ENCODE measurements at places on chromosomes 11 and 22.

- no peak for DNase-seq
These were observed 1.4 kb upstream of the CPT1A start for GRCh38 chr11:68843052-68843561.

- no peak for DNase-seq
These were observed 121.1 kb upstream of the TMEM45B start for GRCh38 chr11:129694538-129694937.

DNA sequence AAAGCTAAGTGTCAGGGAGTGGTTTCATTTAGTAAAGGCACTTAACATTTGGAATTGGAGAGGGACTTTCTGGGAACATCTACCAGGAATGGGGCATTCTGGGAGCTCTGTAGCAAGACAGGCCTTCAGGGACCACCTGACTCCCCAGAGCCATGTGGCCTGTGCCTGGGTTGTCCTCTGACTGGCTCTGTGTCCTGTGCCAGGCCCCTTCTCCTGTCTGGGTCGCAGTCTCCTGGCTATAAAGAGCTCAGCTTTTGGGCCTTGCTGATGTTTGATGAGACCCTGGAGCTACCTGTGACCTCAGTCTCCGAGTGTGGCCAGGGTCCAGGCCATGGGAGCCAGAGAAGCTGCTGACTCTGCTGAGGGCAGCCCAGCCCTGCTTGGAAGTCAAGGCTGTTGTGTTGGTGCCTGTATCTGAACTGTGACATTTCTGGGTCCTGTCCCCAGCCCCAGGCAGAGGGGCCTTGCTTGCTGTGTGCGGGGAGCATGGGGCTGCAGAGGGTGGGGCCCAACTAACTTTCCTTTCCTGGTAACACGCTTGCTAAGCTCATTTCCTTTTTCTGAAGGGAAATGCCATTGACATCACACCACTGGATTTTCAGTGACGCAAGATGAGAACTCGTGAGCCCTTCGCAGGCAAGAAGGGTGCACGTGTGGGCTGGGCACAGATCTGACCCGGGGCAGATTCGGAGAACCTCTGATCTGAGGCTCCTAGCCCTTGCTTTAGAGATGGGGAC lies 41.3 kb downstream of the LRRC32 start:
- DNase-seq, result no peak

DNA sequence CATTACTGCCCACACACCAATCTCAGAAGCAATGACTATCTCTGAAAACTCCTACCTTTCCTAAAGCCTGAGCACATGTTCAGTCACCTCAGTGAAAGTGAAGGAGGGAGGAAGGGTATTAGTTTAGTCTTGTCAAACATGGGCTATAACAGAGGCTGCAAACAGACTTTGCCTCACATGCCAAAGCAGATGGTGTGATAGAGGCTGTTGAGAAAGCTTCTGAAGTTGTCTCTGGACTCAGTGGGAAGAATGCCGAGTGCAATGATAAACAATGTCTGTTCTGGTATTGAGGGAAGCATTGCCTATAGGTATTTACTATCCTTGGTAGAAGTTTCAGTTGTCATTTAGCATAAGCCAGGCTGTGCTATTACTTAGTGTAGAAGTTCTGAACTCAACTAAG lies 314.5 kb upstream of the CCDC90B start:
- DNase-seq, result no peak

DNA sequence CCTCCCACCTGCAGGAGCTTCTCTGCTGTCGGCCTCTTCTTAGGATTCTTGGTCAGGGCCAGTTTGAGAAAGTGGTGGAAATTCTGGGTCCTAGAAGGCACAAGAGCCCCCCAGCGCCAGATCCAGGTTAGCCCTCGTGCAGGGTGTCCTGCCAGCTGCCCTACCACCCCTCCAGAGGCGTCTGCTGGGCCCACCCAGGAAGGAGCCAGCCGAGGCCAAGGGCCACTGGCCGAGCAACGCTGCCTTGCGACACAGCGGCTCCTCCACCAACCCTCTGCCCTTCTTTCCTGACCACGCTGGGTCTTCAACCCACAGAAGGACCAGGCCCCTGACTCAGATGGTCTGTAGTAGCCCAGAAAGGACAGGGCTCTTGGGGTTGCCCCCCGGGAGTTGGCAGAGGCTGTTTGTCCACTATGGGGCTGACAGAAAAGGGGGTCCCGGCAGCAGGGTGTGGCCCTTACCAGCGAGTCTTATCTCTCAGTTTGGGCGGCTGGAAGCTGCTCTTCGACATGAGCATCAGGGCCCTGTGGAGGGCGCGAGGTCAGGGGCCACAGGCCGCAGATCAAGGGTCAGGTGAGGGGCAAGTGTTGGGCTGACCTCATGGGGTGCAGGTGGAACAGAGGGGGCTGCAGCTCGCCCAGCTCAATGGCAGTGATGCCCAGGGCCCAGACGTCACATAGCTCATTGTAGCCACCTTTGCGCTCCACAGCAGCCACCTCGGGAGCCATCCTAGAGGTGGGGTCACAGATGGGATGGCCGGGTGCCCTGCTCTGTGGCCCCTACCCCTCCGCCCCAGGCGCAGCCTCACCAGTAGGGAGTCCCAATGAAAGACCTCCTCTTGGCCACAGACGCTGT lies 2.5 kb downstream of the MAP4K2 start:
- no peak for DNase-seq

DNA sequence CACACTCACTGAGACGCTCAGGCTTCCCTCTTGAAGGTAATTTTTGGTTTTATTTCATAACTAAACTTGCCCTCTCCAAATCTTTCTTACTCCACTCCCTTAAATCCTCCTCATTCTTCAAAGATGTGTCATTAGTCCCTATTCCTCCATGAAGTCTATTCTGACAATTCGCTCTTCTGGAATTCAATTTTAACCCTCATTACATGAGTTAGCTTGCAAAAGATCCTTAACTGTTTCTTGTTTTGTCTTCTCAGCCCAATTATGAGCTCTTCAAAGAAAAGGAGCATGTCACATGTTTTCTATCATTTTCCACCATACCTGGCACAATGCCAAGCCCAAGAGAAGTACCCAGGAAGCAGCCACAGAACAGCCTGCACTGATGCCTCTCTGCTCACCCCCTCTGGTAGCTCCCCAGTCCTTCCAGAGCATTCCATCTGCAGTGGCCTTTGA lies 13.0 kb downstream of the GALNT18 start:
- DNase-seq, result no peak

DNA sequence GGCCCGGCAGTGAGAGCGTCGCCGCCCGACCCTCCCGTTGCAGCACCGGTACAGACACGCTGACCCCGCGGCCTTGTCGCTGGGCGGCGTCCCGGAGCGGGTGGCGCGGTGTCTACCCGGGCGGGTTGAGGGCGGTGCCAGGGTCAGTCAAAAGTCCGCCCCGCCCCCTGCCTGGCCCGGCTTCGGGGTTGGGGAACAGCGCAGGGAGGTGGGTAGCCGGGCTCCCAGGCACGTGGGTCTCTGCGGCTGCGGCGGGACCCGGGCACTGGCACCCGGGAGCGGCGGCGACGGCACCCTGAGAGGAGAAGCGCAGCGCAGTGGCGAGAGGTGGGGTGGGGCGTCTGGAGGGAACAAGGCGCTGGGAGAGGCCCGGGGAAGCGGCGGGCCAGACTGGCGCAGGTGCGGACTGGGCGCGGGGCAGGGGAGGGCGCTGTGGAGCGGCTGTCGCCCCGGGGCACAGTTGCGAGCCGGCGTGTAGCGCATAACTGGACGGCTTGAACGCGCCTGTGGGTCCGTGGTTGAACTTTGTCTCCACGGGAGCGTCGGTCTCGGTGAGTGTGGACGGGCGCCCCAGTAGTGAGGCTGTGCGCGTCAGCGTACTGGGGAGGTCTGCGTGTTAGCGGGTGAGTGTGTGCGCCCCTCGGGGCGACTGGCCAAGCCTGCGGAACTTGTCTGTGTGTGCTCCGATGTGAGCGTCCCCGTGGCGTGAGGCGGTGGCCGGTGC lies at the start of gene P2RY2:
Gene P2RY2 (plus strand): TSS at position 176 of the 724 bp plus-strand sequence. CDS start 15,879 bp downstream, outside the sequence.
- peak; percentile 67 for DNase-seq

DNA sequence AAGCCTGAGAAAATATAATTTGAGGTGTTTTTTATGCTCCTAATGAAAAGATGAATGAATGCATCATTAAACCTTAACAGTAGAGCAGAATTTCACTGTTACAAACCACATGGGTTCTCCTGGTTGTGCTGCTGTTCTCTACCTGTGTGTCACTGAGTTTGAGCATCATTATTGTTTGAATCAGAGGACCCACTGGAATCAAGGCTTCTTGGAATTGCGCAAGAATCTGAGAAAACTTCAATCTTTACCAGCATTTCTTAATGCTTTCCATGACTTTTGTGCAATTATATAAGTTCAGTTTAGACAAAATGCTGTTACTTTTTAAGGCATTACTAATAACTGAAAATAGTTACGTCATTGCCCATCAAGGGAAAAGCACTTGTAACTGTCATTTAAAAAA lies 18.8 kb upstream of the RBX1 start:
- DNase-seq, result no peak

- no peak for DNase-seq
These were observed 416.5 kb upstream of the DDI1 start for GRCh38 chr11:103619938-103620337.

DNA sequence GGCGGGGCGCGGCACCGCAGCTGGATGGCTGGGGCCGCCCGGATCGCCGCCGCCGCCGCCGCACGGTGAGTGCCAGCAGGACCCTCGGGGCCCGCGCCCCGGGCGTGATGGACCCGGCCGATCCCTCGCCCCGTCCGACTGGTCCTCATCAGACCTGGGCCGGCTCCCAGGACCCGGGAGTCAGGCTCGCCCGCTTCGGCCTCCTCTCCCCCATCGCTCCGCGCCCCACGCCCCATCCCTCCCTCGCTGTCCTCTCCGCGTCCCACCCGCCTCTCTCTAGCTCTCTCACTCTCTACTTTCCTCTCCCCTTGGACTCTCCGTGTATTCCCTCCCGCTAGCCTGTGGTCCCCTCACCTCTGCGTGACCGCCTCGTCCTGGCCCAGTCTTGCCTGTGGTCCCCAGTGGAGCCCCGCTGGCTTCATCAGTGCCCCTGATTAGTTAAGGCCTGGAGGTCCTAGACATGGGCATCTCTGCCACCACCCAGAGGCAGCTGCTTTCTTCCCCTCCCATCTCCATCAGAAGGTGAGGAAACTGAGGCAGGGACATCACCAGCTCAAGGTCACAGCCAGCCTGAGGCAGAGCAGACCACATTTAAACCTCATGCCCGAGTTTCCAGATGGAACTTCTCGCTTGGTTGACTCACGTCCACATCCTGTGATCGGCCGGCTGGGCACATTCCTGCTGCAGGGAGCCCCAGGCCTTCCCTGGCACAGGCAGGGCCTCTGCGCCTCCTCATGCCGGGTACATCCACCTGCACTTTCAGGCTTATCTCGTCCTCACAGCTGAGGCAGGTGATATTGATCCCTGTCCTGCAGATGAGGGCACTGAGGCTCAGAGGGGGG lies 429 bp downstream of the SLC39A13 start:
- DNase-seq, result no peak

- no peak for DNase-seq
These were observed 27.3 kb downstream of the PTPRJ start for GRCh38 chr11:48007677-48008076.
